Activated T-cell treated with anti-CD3 and anti-CD28 coated beads for 24 hours (primary cell): ENCODE measurements at places on chromosomes 6 and 20.

DNA sequence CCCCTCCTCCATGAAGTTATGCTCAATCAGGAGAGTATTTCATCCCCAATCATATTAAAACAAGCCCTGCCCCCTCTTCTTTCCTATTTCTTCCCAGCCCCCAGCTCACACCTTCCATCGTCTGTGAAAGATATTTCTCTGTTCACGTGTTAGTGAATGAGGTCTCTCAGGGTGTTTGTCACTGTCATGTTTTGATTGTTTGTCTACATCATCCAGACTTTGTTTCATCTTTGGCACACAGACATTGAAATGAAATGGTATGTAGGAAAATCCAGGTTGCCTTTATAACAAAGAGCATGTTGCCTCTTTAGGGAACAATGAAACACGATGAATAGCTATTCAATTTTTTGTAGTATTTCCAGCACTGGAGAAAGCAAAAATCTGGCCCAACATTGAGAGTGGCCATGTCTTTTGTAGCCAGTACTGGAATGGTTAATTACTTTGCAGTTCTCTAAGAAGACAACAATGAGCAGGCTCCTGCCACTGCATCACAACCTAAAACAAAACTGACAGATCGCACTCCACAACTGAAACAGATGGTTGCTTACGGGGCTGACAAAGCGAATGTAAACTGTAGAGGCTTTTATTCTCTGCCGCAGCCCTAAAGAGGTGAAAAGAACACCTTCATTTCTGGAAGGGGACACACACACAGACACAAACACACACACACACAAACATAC is 543.6 kb upstream of the CITED2 start:
- no peak for DNase-seq

DNA sequence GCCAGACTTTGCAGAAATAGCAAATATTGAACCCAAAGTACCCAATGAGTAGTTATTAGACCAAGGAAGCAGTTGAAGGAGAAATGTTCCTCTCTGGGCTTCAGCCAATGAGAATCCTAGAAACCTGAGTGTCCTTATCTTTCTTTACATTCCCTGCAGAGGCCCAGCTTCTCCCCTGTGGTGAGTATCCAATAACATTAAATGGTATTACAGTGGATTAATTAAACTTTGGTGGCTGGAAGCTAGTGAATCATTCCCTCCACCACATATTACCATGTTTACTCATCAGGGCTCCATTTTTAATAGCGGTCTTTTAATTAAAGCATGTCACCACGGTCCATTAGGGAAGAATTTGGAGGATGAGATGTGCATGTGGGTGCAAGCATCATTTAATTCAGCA is 74.0 kb downstream of the UNC5CL start:
- no peak for DNase-seq

GRCh38 chr6:143684486-143684885 is 6.7 kb downstream of the PHACTR2 start:
- no peak for DNase-seq

DNA sequence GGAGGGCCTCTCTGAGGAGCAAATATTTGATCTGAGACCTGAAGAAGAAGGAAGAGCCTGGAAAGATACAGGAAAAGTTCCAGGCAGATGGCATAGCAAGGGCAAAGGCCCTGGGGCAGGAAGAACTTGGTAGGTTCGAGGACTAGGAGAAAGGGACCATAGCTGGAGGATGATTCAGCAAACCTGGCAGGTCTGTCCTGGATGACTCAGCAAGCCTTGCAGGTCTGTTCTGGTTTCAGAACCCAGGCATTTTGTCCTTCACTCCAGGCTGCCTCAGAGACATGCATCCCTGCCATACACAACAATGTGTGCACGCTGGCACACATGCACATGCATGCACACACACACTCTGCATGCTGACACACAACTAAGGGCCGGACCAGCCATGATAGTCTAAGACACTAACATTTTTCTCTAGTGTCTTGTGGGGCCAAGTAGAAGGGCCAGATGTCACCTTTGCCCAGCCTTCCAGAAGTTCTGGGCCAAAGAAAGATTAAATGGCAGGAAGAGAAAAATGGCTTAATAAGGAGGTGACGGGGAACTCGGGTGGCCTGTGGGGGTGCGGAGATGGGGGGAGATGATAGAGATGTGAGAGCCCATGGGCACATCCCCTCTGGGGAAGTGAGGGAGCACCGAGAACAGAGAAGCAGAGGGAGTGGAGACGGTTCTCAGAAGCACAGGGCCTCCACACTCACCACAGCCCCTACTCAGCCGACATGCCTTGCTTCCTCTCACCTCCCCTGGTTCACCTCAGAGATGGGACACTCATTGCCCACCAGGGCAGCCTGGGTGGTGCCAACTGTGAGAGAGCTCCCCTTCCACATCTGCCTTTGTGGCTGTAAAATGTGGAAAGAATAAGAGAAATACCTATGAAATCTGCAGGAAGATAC is 15.4 kb upstream of the TRIB3 start:
- no peak for DNase-seq

DNA sequence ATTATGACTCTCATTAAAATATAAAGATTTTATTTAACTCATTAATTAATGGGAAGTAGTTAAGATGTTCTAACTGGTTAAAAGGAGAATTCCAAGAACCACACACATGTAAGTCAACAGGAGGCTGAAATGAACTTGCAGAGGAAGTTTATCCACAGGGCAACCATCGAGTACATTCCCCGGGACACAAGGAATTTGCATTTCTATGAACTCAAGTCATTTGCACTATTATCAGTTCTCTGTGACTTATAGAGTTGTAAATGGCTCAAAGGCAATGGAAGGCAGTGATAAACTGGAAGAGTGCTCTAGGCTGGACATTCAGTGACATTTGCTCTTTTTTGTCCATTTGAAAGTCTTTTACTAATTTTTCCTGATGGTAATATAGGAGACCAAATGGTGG is 97.4 kb downstream of the SNX5 start:
- DNase-seq: no peak

DNA sequence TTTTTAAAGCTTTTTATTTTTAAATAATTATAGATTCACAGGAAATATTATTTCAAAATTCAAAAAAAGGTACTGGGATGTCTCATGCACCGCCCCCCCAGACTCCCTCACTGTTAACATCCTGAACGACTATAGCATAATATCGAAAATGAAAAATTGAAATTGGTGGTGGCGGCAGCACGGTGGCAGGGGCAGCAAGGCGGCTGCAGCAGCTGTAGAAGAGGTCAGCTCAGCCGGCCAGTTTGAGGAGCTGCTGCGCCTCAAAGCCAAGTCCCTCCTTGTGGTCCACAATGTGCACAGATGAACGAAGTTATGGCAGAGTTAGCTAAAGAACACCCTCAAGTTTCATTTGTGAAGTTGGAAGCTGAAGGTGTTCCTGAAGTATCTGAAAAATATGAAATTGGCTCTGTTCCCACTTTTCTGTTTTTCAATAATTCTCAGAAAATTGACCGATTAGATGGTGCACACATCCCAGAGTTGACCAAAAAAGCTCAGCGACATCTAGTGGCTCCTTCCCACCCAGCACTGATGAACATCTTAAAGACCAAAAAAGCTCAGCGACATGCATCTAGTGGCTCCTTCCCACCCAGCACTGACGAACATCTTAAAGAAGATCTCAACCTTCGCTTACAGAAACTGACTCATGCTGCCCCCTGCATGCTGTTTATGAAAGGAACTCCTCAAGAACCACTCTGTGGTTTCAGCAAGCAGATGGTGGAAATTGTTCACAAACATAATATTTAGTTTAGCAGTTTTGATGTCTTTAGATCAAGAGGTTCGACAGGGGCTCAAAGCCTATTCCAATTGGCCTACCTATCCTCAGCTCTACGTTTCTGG is 100.8 kb downstream of the FAM217A start:
- peak; percentile 26 for DNase-seq

DNA sequence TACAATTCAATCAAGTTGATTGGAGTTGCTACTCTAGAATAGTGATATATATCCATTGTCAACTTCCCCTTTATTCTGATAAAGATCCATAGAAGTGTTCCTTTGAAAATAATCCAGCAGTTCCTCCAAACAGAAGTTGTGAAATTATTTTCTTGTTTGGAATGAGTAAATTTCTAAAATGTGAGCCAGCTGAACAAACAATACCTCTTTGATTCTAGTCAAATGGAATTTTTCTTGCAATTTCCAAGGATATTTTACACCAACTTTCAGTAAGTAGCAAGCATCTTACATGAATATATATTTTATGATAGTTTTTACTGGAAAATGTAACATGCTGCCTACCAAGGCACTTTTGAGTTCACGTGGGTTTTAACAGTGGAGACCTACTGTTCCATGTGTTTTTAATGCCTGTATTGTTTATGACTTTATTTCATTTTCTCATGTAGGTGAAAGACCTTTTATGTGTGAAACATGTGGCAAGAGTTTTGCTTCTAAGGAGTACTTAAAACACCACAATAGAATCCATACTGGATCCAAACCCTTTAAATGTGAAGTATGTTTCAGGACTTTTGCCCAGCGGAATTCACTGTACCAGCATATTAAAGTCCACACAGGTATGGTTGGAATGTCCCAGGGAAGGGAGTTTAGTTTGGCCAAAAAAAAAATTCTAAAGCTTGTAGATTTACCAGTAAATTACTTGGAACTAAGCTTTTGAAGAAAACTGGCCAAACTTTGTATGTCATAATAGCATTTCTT is 6.5 kb downstream of the GZF1 start:
- no peak for DNase-seq

GRCh38 chr6:168137024-168137423 is 58.0 kb upstream of the FRMD1 start:
- no peak for DNase-seq

GRCh38 chr20:57665589-57665971 is 44.2 kb downstream of the PMEPA1 start:
- DNase-seq: no peak

DNA sequence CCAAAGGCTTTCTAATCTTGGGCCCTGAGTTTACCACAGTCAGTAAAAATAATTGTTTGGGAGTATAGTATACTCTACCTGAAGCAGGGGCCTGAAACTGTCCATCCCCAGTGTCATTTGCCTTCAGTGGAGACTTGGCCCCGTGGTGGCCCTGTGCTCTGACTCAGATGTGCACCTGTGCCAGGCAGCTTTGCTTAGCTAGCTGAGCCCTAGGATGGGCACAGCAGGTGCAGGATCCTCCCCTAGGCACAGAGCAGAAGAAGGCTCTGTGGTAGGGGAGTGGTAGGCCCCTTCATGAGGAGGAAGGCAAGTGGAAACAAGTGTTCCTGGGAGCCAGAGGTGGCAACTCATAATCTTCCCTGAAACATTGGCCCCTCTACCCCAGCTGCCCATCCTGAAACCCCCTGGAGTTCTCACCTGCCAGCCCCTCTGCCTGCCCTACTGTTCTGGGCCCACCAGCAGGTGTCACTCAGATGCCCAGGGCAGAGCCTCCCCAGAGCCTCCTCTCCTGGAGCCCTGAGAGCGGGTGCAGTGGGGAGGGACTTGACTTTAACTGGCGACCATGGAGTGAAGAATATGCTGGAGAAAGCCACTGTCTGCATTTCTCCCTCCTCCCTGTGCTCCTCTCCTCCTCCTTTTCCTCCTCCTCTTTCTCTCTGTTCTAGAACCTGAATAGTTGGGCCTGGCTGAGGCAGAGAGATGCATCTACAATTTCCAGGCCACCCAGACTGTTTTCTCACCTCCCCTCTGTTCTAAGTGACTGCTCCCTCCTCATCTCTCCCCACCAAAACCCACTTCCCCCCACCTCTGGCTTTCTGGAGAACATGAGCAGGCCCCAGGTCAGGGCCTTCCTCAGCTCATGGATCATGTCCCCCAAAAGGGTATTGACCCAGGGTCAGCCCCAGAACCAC is 2.9 kb downstream of the CPNE5 start:
- no peak for DNase-seq

DNA sequence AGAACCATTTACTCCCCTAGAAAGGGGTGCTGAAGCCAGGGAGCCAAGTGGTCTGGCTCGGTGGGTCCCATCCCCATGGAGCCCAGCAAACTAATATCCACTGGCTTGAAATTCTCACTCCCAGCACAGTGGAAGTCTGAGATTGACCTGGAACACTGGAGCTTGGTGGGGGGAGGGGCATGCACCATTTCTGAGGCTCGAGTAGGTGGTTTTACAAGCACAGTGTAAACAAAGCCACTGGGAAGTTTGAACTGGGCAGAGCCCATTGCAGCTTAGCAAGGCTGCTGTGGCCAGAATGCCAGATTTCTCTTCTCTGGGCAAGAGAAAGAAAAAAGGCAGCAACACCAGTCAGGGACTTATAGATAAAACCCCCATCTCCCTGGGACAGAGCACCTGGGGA is 855.8 kb upstream of the CITED2 start:
- no peak for DNase-seq

DNA sequence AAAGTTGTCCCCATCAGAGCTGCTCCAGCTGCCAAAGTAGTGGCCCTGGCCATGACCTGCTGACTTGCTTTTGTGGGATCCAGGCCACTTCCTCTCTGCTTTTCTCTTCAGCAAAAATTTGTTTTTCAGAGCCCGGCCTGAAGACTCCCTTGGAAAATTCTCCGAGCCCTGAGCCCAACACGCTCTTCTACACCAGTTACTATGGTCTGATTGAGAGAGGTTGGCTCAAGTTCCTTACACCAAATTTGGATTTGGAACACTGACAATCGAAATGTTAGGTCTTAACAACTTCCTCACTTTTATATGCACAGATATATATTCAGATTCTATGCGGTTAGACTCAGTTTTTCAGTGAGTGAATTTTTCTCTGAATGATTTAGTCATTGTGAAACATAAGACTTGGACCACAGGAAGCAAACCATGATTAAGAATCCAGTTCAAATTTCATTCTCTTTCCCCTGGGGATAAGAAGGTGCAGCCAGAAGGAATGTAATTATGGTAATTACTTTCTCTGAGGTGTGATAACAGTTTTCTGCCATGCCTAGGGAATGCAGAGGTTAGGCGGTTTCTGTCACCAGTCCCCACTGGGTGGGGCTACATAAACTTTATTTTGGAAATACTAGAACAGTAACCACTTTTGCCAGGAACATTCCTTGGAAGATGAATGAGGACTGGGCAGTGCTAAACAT is 365.2 kb downstream of the SYNE1 start:
- DNase-seq: no peak

GRCh38 chr6:40355066-40355465 is 232.1 kb downstream of the LRFN2 start:
- no peak for DNase-seq

DNA sequence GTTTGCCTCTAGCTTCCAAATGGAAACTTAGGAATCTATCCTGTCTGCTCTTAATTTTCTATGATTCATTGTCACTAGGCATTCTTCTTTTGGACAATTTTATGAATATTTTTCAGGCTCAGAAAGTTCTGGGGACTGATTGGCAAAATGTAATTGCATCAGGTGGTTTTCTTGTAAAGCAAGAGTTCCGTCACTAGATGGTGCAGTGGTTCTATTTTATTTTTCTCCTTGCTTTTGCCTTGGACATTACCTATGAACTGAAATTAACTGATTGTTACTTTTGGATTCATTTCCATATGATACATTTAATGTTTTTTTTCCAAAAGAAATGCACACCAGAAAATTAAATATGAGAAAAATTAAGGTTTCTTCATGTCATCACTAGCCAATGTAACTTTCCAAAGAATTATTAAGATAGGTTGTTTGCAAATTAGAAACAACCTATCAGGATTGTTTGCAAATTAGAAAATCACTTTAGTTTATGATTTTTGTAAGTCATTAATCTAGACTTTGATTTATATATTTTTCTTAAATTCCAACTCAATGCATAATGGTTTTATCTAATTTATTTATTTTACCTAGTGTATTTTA is 48.0 kb downstream of the TMEM170B start:
- no peak for DNase-seq
